A673 (cell line): ENCODE measurements at places on chromosomes 4 and X.
A peak's percentile ranks its signal among the peaks of the same experiment; 100 is the strongest.

DNA sequence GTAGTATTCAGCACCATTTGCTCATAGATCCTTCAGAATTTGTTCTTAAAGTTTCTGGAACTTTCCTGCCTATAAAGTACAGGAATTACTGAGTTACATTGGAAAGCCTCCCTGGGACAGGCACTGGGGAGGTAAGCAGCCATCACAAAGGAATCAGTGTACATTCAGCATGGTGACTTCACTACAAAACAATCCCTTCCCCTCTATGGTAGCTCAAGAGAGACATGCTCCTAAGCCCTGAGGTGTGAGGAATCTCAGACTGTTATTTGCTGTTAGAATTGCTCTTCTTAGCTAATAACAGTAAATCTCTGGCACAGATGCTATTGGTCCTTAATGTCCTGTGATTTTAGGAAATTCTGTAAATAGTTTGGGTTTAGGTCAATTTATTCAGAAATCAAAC, 1898.0 kb upstream of the PCDH7 start:
- no peak for DNase-seq

- DNase-seq = peak; percentile 67
These were observed 274.9 kb upstream of the LDB2 start for GRCh38 chr4:17173300-17173699.

GRCh38 chrX:100652266-100652665, 8.3 kb downstream of the SRPX2 start:
- no peak for DNase-seq

DNA sequence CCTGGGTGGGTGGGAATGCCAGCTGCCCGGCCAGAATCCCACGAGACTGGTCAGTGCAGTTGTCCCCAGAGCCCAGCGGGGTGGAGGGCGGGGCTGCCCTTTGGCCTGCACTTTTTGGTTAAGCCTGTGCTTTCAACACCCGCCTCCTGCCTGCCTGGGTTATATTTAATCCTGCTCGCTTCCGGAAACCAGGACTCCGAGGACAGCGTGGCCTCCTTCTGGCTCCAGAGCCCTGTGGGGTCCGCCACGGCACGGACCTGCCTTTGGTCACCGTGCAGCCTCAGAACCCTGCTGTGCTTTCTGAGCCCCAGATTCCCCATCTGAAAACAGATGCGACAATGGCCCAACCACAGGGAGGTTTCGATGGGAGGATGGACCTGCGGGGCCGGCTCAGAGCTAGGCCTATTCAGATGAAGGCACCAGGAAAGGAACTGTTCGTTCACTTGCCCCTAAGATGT, 29.4 kb upstream of the KIAA0232 start:
- DNase-seq = no peak

DNA sequence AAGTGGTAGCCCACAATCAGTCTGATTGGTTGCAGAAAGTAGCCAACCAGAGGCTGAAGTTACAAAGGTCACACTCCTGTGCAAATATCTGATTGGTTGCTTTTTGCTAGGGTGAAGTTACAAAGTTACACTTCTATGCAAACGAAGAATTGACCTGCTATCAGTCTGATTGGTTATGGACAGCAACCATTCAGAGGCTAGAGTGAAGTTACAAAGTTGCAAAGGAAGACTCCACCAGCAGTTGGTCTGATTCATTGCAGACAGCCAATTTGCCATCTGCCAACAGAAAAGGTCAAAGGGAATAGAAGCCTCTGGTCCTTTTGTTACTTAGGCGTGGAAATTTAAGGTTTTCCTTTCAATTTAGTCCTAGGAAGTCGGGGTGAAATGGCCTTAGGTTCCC, 377.7 kb downstream of the PRDM5 start:
- peak; percentile 0 for DNase-seq

DNA sequence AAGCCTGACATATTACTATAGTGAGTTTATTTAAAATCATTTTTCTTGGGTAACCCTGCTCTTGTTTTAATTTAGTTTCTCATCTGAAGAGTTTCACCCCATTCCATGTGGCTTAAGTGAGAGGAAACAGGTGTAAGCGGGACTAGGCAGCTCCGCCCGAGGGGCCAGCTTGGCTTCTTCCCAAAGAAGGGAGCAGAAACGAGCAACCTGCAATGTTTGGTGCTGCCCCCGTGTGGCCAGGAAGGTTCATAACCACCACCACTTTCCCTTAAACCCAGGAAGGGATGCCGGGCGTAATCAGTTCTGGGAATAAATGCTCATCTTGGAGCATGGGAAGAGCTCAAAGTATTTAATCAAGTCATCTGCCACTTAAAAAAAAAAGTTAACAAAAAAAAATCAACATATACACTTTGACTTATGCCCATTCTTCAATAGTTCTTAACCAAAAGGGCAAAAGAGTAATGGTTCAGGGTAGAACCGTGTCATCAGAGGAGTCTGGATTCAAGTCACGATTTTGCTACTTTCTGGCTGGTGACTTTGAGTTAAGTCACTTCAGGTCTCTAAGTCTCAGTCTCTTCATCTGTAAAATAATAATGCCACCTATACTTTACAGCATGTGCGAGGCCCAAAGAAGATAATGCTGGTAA, 147.9 kb downstream of the NSUN7 start:
- DNase-seq = peak; percentile 89

DNA sequence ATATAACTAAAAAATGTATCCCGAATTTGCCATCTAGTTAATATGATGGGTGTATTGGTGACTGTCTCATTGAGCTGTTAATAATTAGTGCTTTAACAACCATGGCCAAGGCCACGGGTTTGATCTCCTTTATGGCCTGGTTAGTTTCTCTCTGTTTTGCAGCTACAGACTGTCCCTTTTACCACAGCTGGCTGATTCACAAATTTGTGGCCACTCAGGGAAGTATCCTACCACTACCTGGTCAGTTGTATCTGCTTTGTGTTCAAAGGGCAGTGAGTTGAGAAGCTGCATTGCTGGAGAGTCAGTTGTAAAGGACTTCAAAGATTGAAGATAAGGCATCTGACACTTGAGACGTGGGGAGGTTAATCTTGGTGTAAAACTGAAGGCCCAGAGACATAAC, 219.1 kb upstream of the BMP3 start:
- DNase-seq = no peak

- DNase-seq = no peak
These were observed 318.0 kb upstream of the TAPT1 start for GRCh38 chr4:16544251-16544721.

- no peak for DNase-seq
These were observed 19.6 kb upstream of the TMEM184C start for GRCh38 chr4:147597561-147597960.

GRCh38 chrX:1391370-1391706, 575 bp downstream of the SLC25A6 start:
- no peak for DNase-seq

- DNase-seq = no peak
These were observed 130.8 kb upstream of the SFRP2 start for GRCh38 chr4:153919667-153920066.
